ENCODE measurements at places on chromosomes 4 and X.

- no peak for DNase-seq
Observed at GRCh38 chr4:89617317-89617716, 219.6 kb downstream of the SNCA start.

GRCh38 chrX:13223868-13224567 lies 95.8 kb downstream of the ATXN3L start:
- no peak for DNase-seq

DNA sequence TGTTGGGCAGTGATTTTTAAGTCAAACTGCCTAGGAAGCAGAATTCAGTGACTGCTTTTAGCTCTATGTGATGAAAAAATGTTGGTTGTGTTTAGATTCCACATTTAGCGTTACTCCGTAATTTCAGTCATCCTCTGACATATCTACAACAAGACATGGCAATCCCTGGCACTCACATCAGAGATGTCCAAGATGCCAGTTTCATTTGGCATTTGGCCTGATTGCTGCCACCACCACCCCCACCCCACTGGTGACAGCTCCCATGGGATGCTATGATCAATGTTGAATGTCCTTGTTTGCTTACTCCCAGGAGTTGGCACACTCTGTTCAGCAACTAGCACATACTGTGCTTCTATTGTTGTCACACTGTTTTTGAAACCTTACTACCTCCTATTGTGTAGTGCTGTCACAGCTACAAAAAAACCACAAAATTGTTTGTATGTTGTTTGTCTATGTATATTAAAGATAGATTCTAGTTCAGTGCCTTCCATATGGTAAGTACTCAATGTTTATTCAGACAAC lies 101.4 kb downstream of the AWAT2 start:
- DNase-seq: no peak

- no peak for DNase-seq
Observed at GRCh38 chr4:121199742-121200561, 35.8 kb upstream of the TNIP3 start.

GRCh38 chr4:113947484-113947883 lies 32.0 kb downstream of the ARSJ start:
- no peak for DNase-seq
